ENCODE measurements at places on chromosomes 1 and 21. TPM values are rescaled to one million over a fixed set of nuclear protein-coding genes. Genes with fewer than 3 reads are reported as not detected.

Gene AADACL4
- not detected for total RNA-seq

Gene CA6
- total RNA-seq, result not detected

Gene ITLN1
- total RNA-seq, result not detected

Gene AKR7A2
- total RNA-seq, result 49.7 TPM

Gene SELENBP1
- 0.13 TPM for total RNA-seq

Gene S100B
- not detected for total RNA-seq

Gene FALEC
- total RNA-seq, result not detected

Gene TNNI3K
- not detected for total RNA-seq

Gene OR2L2
- not detected for total RNA-seq

Gene RAB13
- total RNA-seq, result 35.4 TPM

Gene MTARC1
- total RNA-seq, result 3.6 TPM
